ENCODE measurements at places on chromosomes 5 and 9. TPM values are rescaled to one million over a fixed set of nuclear protein-coding genes. Genes with fewer than 3 reads are reported as not detected.

SPACA9 gene
- total RNA-seq, result 5.5 TPM

TUBB4B gene
- total RNA-seq, result 753 TPM

PCDHGB5 gene
- total RNA-seq, result 7.2 TPM

VCAN gene
- 7.7 TPM for total RNA-seq

PCDHGB1 gene
- total RNA-seq, result 1.9 TPM

ZBED3 gene
- total RNA-seq, result 1.7 TPM

COL23A1 gene
- total RNA-seq, result 0.41 TPM

ANKRD31 gene
- total RNA-seq, result 1.1 TPM

PCDHGC3 gene
- 37.9 TPM for total RNA-seq

AGXT2 gene
- not detected for total RNA-seq

FBP2 gene
- not detected for total RNA-seq

PFN3 gene
- total RNA-seq, result not detected

SHISAL2B gene
- not detected for total RNA-seq

DDX4 gene
- total RNA-seq, result not detected

TPPP gene
- total RNA-seq, result 1.7 TPM

FABP6 gene
- 7.2 TPM for total RNA-seq

NTRK2 gene
- total RNA-seq, result 15.9 TPM

ELOVL7 gene
- total RNA-seq, result 4.0 TPM

CACNA1B gene
- total RNA-seq, result not detected

TBC1D13 gene
- total RNA-seq, result 16.2 TPM

ELP1 gene
- 12.3 TPM for total RNA-seq

EIF4E1B gene
- not detected for total RNA-seq

GFM2 gene
- 16.8 TPM for total RNA-seq

ADAMTSL2 gene
- 2.1 TPM for total RNA-seq

SPAG8 gene
- not detected for total RNA-seq

Measured in esophagus squamous epithelium (tissue), 5 donors.